ENCODE measurements at places on chromosomes 7 and 10.

GRCh38 chr7:6012355-6013104 is 3.5 kb downstream of the AIMP2 start:
- DNase-seq: no peak

DNA sequence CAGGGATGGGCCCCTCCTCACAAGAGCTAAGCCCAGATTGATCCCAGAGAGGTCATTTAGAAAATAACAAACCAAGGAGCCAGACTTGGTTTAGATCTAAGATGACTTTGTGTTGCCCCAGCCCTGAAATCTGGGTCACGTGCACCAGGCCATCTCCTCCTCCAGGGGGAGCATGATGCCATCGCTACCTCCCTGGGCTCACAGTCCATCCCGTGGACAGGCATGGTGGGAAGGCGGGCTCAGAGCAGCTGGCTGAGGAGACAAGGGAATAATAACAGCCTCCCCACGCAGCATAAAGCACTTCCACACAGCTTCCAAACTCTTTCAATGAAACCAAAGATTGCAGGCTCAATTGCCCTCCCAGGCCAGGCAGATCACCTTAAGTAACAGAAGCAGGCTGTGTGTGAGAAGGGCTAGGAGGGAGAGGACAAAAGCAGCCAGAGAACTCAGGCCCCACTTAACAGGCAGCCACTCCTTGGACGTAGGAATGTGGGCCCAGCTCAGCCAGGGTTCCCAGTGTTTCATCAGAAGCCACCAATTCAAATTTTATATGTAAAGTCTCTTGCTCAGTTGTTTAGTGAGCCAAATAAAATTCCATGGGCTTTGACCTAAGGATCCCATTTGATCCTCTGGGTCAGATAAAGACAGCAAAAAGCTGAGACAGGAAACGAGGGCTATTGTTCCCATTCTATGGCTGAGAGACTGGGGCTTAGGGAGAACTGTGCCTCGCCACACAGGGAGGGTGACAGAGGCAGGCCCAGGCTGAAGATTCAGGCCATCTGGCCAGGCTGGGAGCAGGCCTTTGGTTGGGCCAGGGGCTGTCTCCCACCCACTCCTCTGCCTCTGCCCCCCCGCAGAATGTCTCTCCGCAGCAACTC is 100.2 kb downstream of the COL13A1 start:
- no peak for DNase-seq

- no peak for DNase-seq
Measured at GRCh38 chr10:32271617-32272016, 75.3 kb downstream of the EPC1 start.

- DNase-seq: no peak
Measured at GRCh38 chr7:128861957-128862570, 592 bp upstream of the ATP6V1F start.

GRCh38 chr7:130256704-130257103 is 10.0 kb upstream of the CPA2 start:
- DNase-seq: no peak

DNA sequence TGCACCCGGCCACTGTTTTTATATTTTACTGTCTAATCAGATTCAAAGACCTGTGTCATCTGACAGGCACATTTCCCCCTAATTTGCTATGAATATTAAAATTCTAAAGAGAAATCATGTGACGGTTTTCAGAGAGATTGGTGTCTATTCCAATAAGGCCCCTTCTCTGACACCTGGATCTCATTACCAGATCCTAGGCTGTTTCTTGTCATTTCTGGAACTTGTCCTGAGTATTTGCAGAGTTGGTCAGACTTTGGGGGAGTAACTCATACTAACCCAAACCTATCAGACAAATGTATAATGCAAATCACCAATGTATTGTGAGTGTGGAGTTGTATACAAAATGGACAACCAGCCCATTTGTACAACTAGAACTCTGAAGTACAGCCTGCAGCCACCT is 29.5 kb downstream of the MYO1G start:
- no peak for DNase-seq

DNA sequence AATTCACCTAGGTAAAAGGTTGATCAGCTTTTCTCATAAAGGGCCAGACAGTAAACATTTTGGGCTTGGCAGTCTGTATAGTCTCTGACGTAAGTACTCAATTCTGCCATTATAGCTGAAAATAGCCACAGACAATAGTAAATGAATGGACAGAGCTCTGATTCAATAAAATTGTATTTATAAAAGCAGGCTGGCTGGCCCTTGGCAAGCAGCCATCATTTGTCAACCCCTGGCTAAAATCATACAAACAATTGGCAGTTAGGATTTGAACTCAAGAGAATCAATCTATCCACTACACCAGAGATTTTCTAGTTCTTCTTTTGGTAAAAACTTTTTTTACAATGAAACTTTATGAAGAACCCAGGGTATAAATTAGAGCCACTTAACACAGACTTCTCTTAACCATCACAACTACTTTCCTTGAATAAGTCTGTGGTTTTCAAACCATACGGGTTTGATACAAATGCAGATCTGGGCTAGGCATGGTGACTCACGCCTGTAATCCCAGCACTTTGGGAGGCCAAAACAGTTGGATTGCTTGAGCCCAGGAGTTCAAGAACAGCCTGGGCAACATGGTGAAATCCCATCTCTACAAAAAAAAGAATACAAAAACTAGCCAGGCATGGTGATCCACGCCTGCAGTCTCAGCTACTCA is 124.5 kb downstream of the SLC16A9 start:
- no peak for DNase-seq

DNA sequence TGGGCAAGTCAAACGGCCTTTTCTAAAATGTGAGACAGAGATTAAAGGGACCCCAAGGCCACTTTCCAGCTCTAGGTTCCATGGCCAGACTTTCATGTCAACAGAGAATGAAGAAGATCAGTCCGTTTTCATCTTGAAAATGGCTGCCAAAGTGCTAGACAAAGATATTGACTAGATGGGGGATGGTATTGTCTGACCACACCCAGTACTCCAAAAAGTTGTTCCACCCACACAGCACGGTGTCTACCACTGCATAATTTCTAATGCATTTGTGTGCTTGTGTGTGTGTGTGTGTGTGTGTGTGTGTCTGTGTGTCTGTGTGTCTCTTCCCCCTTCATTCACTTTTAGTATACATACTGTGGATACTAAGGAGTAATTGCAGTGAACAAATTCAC is 1.3 kb downstream of the COL1A2 start:
- DNase-seq: no peak

DNA sequence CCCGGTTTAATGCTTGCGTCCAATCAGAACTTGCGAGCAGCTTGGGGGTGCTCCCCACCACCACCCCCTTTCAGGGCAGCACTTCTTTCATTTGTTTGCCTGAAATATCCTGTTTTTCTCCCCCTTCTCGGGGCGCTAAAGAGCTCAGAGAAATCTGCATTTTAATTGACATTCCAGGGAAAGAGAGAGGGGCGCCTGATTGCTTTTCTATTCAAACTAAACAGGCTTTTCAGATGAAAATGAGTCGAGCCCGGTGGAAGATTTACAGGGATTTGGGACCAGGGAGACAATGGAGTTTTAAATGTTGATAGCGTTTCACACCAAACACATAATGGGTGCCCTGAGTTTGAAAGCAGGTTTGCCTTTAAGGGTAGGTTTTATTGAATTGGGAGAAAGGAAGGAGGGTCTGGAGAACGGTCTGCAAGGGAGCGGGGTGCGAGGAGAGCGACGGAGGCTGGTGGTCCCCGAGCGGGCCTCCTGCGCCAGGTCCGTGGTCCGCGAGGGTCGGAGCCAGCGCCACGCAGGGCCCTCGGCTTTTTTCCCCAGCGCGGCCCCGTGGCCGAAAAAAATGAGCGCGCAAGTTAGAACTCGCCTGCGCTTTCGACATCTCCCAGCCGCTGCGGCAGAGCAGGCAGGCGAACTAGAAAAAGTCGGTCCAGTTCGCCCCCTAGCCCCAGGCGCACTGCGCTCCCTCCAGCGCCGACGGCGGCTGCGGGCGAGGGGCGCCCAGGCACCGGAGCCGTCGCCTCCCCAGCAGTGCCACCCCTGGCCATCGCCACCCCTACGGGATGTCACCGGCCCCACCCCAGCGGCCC is 1.3 kb downstream of the FGFR2 start:
- no peak for DNase-seq

- no peak for DNase-seq
Measured at GRCh38 chr7:94154858-94155257, 150.7 kb upstream of the BET1 start.

GRCh38 chr10:111211706-111212105 is 134.9 kb downstream of the ADRA2A start:
- no peak for DNase-seq

DNA sequence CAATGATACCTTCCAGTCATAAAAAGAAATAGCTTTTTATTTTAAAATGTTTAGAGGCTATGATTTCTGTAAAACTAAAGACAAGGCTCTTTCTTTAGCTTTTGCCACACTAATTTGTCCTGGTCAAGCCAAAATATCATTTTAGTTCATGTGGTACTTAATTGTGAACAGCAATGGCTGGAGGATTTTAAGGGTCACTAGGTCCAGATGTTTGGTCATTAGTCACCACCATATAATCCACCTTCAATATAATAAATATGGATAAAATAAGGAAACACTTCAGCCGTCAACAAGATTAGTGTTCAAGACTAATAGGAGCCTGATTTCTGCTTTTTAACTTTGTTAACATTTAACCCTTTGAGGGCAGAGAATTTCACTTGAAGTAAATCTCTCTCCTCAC is 50.0 kb upstream of the HGF start:
- no peak for DNase-seq

GRCh38 chr10:6737080-6737641 is 157.1 kb upstream of the PRKCQ start:
- no peak for DNase-seq

DNA sequence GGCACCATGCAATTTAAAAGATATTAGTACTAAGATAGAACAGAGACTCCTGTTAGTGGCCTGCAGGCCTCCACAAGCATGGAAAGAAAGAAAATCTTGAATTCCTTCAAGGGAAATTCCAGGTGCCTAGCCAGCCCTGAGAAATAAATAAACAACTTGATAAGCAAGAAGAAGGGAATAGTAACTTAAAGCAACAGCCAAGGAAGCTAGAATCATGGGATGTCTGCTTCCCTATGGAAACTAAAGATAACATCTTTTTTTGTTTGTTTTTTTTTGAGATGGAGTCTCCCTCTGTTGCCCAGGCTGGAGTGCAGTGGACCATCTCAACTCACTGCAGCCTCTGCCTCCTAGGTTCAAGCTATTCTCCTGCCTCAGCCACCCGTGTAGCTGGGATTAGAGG is 128.6 kb downstream of the SKIDA1 start:
- no peak for DNase-seq

- DNase-seq: no peak
Measured at GRCh38 chr7:129789652-129790051, 163.1 kb downstream of the UBE2H start.

DNA sequence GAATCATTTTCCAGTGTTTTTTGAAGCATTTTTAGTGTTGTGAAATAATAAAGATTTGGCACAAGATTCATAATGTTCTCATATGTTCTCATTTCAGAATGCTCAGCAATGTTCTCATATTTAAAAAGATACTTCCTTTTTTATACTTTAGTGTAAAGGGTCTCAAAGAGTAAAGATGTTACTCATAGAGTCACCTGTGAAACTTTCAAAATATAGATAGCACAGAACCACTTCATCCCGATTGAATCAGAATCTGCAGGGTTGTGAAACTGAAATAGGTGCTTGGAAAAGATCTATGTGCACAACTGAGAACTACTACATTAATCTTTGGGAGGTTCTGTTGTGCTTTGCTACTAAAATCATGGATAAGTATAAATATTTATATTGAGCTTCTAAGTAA is 144.7 kb downstream of the MDFIC start:
- DNase-seq: no peak

DNA sequence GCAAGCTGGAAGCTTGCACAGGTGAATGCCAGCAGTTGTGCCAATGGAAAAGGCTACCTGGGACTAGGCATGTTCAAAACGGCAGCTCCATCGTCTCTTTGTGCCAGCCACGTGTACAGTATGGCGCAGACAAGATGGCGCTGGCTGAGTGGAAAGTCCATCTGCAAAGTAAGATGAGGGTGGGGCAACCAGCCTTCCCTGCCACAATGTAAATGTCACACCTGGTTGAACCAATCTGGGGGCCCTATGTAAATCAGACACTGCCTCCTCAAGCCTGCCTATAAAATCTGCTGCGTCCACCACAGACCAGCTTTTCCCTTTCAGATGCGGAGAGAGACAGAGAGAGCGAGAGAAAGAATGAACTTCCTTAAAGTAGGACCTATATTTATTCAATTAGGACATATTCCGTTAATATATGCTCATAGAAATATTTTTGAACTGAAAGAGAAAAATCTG is 18.5 kb upstream of the C7orf33 start:
- DNase-seq: no peak

- DNase-seq: no peak
Measured at GRCh38 chr7:98282703-98283102, 1.2 kb downstream of the BRI3 start.

GRCh38 chr7:27143023-27143949 is at the start of gene HOXA5:
Gene HOXA5 (minus strand): TSS chr7:27143681. CDS start chr7:27143607, 74 bp downstream.
- no peak for DNase-seq

DNA sequence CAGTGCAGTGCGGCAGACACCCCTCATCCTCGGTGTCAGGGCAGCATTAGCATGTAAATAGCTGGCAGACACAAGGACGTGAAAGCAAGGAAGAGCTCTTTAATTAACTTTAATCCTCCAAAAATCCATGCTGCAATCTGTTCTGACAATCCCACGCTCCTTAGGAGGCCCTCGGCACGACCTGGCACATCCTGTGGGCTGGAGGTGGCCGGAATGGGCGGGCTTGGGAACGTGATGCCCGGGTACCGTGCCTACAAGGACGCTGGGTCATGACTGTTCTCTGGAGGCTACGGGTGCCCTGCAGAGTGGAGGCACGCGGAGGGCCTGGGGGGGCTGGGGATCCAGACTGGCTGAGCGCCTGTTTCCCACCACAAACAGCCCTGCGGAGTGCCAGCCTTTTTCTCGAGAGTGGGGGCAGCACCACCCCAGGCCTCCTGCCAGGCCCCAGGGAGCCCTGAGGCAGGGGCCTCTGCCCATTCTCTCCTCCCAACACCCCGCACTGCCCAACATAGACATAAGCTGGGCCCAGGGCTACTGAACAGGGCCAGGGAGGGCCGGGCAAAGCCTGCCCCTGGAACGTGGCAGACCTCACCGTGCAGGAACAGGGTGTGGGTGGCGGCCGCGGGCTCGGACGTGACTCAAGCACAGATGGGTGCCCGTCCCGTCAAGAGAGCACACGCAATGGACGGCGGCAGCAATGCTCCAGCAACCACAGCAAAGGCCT is 189.3 kb downstream of the MAD1L1 start:
- DNase-seq: no peak

DNA sequence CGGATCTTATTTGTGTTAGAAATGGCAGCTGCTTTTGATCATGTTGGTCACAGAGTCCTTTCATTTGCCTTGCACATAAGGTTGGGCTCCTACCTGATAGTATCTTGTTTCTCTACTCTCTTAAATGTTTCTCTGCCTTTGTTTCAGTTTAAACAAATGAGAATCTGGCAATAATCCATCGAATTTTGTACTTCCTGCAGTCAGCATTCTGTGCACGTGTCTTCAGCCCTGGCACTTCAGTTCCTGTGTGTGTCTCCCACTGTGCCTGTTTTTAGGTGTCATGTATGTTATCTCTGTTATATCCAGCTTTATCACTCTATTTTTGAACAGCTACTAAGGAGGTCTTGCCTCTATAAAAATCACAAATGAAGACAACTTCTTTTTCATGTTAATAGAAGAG is 28.4 kb upstream of the PTER start:
- no peak for DNase-seq

Data from activated CD4-positive, alpha-beta T cell treated with anti-CD3 and anti-CD28 coated beads, Interleukin-2, amount 50 U/mL, for 1 hour (primary cell).